ENCODE measurements at places on chromosomes 1 and 21.

- no peak for DNase-seq
Measured at GRCh38 chr1:226233293-226233692, 9.8 kb downstream of the MIXL1 start.

DNA sequence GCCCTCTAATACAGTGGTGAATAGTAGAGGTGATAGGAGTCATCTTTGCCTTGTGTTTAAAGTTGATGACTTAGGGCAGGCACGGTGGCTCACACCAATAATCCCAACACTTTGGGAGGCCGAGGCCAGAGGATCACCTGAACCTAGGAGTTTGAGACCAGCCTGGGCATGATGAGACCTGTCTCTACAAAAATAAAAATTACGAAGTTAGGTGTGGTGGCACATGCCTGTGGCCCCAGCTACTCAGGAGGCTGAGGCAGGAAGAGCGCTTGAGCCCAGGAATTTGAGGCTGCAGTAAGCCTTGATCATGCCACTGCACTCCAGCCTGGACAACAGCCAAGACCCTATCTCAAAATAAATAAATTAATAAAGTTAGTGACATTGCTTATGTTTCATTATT lies 26.6 kb downstream of the CAPZA1 start:
- no peak for DNase-seq

- no peak for DNase-seq
Measured at GRCh38 chr1:108877348-108878159, 769 bp downstream of the GPSM2 start.

- DNase-seq, result no peak
Measured at GRCh38 chr21:28110074-28110473, 882.6 kb downstream of the LTN1 start.

DNA sequence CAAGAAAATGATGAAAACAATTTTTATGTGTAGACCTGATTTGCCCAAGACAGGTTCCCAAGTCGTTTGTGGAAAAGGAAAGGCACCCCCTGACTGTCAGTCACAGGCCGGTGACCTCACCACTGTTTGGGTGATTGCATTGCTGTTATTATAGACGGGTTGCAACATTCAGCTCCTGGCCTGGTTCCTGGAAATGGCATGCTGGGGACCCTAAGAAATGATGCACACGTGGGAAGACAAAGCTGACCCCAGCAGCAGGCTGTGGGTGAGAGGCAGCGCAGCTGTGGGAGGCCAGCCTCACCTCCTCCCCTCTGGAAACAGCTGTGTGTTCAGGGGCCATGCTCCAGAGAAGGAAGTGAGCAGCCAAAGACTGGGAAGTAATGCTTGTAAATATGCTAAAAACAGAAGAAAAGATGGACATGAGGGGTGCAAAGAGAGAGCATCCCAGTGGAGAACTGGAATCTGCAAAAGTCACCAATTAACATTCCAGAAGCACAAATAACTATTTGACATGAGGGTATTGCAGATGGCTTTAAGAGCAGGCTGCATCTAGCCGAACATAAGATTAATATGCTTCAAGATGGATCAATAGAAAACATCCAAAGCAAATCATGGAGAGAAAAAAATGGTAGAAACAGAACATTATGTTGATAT lies 23.4 kb upstream of the ABCG1 start:
- DNase-seq, result no peak

GRCh38 chr1:6200188-6200809 lies 904 bp upstream of the RPL22 start:
- no peak for DNase-seq

GRCh38 chr1:202572867-202573266 lies 137.4 kb downstream of the SYT2 start:
- no peak for DNase-seq

- DNase-seq, result no peak
Measured at GRCh38 chr1:179856296-179856695, 21.3 kb downstream of the TOR1AIP2 start.

DNA sequence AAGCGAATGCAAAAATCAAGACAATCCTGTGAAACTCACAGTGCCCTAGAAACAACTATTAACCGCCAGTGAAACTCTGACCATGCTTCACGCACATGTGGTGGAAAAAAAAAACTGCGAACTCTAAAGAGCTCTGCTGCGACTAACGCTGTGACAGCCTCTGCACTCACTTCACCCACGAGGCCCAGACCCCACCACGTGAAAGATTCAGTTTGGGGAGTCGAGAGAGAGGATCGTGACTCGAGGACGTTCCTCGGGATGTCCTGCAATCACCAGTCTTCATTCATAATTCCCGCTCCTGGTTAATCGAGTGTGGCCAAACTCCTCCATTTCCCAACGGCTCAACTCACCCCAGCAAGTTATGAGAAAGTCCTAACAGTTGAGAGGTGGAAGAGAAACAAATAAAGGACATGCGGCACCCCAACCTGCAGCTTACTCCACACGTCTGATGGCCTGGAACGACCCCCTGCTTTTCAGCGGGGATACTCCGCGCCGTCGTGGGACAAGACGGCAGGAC lies 1.1 kb downstream of the SERBP1 start:
- peak; percentile 41 for DNase-seq

DNA sequence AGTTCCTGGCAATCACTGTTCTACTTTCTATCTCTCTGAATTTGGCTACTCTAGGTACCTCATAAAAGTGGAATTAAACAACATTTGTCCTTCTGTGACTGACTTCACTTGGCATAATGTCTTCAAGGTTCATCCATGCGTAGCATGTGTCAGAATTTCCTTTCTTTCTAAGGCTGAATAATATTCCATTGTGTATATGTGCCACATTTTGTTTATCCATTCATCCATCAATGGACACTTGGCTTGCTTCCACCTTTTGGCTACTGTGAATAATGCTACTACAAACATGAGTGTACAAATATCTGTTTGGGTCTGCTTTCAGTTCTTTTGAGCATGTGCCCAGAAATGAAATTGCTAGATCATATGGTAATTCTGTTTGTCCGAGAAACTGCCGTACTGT lies 14.7 kb downstream of the CACHD1 start:
- no peak for DNase-seq

- no peak for DNase-seq
Measured at GRCh38 chr1:112714313-112715263, 544 bp downstream of the PPM1J start.

GRCh38 chr1:45658171-45658570 lies 28.2 kb downstream of the GPBP1L1 start:
- DNase-seq, result no peak

GRCh38 chr1:182990413-182991144 lies 32.6 kb upstream of the LAMC1 start:
- no peak for DNase-seq

GRCh38 chr1:175192111-175192629 lies 406 bp downstream of the KIAA0040 start:
- no peak for DNase-seq

GRCh38 chr1:83637009-83637408 lies 361.9 kb downstream of the TTLL7 start:
- no peak for DNase-seq

- no peak for DNase-seq
Measured at GRCh38 chr21:42515708-42516502, 2.3 kb downstream of the SLC37A1 start.

DNA sequence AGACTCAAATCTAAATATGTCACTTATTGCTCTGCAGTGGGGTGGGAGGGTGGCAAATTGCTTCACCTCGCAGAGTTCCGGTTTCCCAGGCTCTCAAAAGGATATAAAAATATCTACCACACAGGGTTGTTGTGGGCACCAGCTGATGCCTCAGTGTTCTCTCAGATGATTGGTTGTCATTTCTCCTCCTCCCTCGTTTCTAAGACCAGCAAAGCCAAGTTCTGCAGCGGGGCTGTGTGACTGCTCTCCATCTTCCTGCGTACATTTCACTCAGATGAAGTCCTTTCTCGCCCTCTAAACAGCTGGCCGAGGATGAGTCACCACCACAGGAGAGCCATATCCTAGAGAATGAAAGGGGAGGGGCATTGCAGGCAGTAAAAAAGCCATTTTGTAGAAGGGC lies 35.0 kb upstream of the VWA5B1 start:
- no peak for DNase-seq

DNA sequence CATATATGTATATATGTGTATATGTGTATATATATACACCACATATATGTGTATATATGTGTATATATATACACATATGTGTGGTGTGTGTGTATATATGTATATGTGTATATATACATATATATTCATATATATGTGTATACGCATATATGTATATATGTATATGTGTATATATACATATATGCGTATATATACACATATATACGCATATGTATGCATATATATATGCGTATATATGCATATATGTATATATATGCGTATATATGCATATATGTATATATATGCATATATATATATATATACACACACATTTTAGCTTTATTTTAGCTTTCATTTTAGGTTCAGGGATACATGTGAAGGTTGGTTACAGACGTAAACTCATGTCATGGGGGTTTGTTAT lies 54.8 kb downstream of the PRKACB start:
- DNase-seq, result no peak

DNA sequence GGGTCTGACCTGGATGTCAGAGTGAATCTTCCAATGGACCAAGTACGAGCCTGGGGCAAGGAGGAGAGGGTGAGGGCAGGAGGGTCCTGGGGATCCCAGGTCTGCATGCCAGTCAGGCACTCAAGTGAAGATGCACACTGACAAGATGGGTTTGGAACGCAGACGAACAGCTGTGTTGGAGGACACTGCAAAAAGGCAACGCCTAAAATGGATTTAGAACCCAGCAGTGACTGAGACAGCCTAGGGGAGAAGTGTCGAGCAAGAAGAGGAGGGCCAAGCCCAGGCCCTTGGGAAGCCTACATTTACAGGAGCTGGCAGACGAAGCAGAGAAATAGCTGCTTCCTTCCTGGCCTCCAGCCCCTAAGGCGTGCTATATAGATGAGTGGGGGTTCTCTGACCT lies 25.8 kb downstream of the NOL9 start:
- DNase-seq, result no peak

GRCh38 chr1:169207797-169208520 lies 101.5 kb downstream of the ATP1B1 start:
- DNase-seq, result no peak

DNA sequence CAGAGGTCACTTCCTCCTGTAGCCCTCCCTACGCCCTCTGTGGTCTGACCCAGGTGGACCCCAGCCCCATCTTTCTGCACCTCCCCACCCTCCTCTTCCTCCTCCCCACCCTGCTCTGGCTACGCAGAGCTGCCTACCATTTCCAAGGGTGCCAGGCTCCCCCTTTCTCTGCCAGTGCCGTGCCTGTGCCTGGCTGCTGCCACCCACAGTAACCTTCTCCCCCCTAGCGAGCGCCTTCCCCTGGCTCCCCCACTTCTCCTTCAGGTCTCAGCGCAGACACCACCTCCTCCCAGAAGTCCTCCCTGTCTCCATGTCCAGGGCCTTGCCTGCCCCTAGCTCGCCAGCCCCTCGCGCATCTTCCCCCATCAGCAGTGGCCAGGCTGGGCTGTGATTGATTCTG lies 471.5 kb downstream of the PTPRU start:
- no peak for DNase-seq

Measured in stimulated activated CD4-positive, alpha-beta T cell treated with anti-CD3 and anti-CD28 coated beads, Interleukin-12 subunit alpha, Interleukin-12 subunit beta, amount 100 ng/mL, for 24 hours (primary cell).